Common myeloid progenitor, CD34-positive (primary cell): ENCODE measurements at places on chromosomes 4 and X.

- DNase-seq = no peak
Observed at GRCh38 chr4:162475246-162475645, 311.4 kb upstream of the FSTL5 start.

GRCh38 chrX:122464341-122464740, 719.7 kb upstream of the GRIA3 start:
- no peak for DNase-seq

GRCh38 chr4:6582889-6583490, 8.0 kb downstream of the MAN2B2 start:
- no peak for DNase-seq

DNA sequence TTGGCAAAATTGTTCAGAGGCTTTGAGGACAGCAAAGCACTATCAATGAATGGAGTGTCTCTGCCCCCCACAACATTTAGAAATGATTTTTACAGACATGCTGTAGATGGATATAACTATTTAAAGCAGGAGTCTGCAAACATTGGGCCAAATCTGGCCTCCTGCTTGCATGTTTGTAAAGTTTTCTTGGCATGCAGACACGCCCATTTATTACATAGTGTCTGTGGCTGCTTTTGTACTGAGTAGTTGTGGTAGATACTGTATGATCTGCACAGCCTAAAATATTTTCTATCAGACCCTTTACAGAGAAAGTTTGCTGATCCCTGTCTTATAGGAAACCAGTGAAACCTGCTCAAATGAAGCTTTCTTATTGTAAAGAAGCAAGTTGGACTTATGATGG, 45.5 kb upstream of the PHEX start:
- DNase-seq = no peak

DNA sequence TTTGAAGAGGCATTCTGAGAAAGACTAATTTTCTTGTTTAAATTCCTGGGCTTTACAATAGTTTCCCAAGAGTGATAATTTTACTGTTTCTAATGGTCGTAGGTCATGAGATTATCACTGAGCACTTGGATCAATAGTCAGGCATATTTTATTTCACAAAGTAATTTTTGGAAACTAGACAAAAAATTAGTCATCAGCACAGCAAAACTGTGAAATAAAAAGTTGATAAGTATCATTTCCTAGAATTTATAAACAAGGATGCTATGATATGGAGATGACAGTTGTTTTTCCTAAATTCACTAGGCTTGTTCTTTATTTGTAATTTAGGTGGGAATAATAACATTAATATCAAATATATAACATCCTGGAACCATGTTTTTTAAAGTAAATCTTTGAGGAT, 33.0 kb downstream of the SULT1B1 start:
- DNase-seq = no peak

GRCh38 chr4:139501927-139502899, 48.3 kb downstream of the RAB33B start:
- no peak for DNase-seq
